Tongue (tissue), 3 donors: ENCODE measurements at places on chromosomes 12 and 14. TPM values are rescaled to one million over a fixed set of nuclear protein-coding genes. Genes with fewer than 3 reads are reported as not detected.

DNA sequence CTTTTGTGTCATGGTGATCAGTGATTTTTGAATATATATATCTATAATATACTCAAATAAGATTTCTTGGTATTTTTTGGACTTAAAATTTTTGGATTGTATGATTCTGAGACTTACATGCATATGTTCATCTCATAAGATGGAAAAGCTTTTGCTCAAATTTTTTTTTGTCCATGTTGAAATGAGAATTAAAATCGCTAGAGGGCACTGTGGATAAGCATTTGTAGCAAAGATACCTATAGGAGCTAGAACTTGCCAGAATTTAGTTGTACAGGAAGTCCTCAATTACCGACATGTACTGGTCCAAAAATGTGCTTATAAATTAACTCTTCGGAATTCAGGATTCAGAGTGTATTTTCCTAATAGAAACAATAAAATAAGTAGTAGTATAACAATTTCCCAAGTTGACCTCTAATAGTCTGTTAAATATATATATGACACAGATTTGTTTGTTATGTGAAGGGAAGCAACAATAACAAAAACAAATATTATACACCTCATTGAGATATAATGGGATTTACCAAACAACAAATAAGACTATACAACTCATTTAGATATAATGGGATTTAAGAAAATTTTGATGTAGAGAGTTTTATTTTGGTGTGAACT is 179.6 kb downstream of the TMEM117 start:
- DNase-seq = peak; percentile 83

DNA sequence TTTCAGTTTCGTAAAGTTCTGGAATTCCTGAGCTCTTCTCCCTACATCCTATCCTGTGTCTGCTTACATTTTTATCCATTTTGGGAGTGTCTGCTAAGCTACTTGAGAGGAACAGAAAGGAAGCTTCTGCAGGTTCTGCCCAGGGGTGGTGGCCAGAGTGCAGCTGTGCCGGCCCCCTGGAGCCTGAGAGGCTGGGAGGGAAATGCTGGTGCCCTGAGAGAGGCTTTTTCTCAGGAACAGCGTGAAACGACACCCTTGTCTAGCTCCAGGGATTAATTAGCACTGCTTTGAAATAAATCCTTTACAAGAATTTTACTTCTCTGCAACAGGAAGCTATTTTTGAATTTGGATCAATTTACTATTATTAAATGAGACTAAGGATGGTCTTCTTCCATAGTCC is 165.4 kb downstream of the SLC15A5 start:
- no peak for DNase-seq

- no peak for DNase-seq
Observed at GRCh38 chr12:104733717-104734175, 224.3 kb downstream of the SLC41A2 start.

DNA sequence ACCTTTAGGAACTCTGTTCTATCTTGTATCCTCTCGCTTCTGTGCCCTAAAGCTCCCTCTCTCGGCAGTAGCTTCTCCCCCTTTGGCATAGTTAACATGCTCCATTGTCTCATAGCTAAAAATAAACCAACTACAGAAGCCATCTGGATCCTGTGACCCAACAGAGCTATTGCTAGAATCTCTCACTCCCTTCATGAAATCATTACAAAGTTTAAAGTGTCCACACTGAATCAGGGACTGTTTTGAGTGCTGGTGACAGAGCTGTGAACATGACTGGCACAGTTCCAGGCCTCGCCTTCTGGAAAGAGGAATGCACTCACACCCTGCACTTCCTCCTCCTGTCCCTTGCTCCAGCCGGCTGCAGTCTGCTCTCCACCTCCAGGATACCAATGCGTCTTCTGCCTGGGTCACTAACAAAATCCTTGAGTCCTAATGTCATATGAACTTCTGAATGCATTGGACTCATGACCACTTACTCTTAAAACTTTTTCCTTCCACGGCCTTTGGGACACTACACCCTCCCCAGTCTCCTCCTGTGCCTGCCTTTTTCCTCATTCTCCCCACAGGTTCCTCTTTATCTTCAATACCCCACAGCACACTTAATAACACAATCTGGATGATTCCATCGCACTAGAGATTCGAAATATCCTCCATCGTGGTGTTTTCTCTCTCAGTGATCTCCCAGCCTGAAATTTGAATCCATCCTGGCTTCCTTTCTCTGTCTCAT is 13.2 kb downstream of the PLBD1 start:
- DNase-seq = peak; percentile 86

The TBX5 gene
- not detected for total RNA-seq

The MTRFR gene
- 11.4 TPM for total RNA-seq

The CACNA2D4 gene
- total RNA-seq = 3.2 TPM

The TSHR gene
- total RNA-seq = 1.7 TPM

DNA sequence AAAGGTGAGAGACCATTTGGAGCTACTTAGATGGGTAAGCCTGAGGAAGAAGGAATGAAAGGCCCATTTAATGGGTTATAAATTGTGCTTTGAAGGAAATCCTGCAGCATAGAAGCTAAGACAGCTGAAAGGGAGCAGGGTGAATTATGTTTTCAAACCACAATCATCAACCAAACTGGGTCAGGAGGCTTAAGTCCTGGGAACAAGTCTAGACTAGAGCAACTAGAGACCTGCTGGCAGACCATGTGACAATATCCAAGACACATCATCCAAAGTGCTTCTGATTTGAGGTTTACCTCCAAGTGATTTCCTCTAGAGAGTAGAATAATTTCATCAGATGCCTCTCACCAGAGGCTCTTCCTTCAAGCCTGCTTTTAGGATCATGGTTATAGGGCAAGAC is 53.7 kb downstream of the MAP3K9 start:
- no peak for DNase-seq

DNA sequence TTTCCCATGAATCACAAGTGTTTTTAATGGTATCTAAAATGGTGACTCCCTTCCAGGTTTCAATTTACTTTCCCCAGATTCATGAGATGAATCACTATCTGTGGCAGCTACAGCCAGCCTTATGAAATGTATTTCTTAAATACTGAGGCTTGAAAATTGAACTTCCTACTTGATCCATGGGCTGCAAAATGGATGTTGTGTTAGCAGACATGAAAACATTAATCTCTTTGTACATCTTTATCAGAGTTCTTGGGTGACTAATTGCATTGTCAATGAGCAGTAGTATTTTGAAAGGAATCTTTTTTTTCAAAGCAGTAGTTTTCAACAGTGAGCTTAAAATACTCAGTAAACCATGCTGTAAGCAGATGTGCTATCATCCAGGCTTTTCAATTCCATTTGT is 250.8 kb downstream of the SLC6A15 start:
- DNase-seq = no peak

- no peak for DNase-seq
Observed at GRCh38 chr12:67783393-67783792, 134.8 kb downstream of the DYRK2 start.

The ADAMTS20 gene
- 0.21 TPM for total RNA-seq

GRCh38 chr14:97046967-97047366 is 249.8 kb downstream of the VRK1 start:
- DNase-seq = peak; percentile 56

DNA sequence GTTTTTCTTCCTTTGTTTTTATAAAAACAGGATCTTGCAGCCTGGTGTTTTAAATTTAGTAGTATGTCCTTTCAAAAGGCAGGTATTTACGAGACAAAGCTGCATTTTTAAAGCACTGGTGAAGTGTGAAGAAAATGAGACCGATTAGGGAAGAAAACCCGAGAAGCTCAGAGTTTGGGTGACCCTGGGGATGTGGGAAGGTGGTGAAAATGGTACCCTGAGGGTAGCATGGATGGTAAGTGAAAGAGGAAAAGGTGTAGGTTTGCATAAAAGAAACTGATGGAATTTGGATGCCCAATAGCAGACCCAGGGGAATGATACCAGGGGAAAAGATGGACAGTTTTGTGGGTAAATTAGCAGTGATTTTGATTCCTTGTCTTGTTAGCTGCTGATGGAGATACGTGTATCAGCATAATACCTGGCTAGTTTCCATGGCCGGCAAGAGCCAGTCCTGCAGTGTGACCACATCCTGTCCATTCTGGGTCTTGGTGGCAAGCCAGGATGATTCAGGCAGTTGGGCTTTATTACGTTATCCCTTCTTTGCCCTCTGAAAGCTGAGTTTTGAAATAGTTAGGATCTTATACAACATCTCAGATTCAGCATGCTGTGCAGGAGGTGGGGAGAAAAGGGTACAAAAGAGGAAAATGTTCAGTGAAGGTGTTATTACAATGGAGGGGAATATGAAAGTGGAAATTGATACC is 8.9 kb downstream of the BICD1 start:
- DNase-seq = peak; percentile 37

GRCh38 chr14:99604766-99605298 is 825 bp upstream of the CCDC85C start:
- no peak for DNase-seq

GRCh38 chr14:78153064-78153341 is 17.2 kb upstream of the NRXN3 start:
- DNase-seq = peak; percentile 43

The MANSC1 gene
- 6.4 TPM for total RNA-seq

DNA sequence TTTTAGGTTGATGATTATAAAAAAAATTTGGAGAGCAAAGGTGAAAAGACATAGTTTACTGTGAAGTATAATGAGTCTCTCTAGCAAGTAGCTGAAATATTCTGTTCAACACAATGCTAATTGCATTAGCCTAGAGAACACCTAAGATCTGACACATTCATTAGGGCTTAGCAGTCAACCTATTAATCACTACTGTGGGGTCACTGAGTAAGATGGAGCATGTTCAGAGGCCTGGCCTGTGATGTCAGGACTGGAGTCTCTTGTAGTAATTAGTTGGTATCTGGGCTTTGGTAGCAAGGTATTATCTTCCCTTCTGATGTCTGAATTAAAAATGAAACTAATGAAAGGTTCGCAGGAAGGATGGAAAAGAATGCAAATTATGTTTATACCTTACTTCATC is 112.7 kb downstream of the SLC16A7 start:
- no peak for DNase-seq

- no peak for DNase-seq
Observed at GRCh38 chr12:76495556-76495955, 64.0 kb downstream of the OSBPL8 start.

DNA sequence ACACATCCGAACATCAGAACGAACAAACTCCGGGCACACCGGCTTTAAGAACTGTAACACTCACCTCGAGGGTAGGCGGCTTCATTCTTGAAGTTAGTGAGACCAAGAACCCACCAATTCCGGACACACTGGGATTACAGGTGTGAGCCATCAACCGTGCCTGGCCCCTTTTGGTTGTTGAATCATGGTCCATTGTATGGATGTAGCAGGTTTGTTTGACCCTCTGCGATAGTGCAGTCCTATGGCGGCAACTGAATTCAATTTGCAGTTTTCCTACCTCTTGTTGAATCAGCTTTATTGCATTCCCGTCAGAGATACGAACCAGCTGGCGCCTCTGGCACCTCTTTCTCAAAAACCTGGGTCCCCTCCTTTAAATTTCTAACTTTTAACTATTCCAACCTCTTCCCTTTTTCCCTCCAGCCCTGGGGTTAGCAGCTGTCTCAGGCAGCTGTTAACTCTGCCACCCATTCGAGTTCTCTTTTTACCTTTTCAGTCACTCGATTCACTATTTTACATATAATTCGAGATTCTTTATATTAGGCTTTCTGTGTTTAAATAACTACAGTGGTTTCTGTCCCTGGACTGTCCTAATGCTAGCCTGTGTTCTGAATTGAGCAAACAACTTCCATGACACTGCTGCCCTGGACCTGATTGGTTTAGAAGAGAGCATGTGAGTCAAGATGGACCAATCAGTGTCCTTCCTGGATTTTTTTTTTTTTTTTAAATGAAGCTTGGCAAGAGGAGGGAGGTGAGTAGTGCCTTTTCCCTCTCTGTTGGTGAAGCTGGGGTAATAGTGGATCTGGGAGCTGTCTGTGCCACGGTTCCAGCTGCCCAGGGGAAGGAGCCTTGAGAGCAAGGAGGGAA is 261.5 kb downstream of the PCNX1 start:
- no peak for DNase-seq
